ENCODE measurements at places on chromosomes 12 and 14.
A peak's percentile ranks its signal among the peaks of the same experiment; 100 is the strongest.

GRCh38 chr12:29159661-29160060 lies 10.6 kb downstream of the FAR2 start:
- DNase-seq, result no peak

GRCh38 chr12:67740711-67741110 lies 92.2 kb downstream of the DYRK2 start:
- DNase-seq, result no peak

DNA sequence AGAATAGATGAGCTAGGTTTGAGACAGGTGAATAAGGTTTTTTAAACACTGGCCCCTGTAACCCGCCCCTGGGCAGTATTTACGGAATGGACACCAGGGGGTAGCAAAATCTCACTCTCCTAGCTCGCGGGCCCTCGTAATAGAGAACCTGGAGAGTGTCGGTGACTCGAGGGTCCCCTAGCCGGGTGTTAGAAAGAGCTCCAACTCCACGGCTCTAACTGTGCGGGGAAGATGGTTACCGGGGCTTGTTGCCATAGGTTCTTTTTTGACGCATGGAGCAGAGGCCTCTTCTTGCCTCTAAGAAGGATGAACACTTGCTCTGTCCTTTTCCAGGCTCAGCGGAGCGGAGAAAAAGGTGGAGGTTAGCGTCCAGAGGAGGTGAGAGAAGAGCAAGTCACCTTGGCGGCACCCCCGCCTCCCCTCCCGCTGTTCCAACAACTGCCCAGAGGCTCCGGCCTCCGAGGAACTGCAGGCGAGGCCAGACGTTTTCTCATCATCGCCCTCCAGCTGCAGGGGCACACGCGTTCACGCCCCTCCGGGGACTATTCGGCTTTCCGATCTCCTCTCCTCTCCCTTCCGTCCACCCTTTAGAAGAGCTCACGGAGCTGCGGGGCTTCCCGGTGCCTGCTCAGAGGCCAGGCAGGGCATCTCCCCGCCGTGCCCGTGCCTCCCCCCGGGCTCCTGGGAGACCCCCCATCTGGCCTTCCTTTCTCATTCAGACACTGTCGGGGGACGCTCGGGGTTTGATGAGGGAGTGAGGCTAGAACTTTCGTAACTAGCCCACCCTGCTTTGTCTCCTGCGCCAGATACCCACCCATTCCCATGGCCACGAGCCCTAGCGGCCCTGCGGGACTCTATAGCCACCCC lies 1.4 kb upstream of the ARHGEF40 start:
- DNase-seq, result peak; percentile 54

DNA sequence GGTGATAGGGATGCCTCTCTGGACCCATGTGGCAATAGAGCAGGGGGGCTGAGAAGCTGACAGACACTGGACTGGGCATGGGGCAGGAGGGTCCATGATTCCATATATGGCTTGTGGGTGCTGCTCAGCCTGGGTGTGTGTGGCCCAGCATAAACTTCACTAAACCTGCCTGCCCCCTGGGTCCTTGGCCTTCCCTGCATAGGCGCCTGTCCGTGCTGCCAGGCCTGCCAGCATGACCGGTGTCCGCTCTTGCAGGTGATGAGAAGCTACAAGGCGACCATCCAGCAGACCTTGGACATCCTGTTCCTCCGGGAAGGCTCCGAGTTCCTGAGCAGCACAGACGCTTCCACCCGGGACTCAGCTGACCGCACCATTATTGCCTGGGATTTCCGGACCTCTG lies 61.6 kb downstream of the BEGAIN start:
- no peak for DNase-seq

DNA sequence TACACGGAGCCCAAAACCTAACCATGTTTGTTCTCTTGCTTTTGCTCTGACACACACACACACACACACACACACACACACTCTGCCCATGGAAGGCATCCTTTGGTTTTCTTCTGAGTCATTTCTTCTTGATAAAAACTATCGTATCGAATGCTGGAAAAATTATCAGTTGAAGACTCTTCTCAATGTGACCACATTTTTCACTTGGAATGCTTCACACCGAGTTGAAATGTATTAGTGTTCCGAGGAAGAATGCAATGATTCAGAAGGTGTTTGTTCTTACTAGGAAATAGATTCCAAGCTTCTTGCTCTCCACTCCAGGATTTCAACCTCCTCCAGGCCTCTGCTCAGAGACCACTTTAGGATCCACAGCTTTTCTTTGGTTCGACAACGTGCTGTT lies 226.3 kb downstream of the MON2 start:
- DNase-seq, result no peak

- no peak for DNase-seq
Observed at GRCh38 chr12:948238-948637, 1.3 kb downstream of the RAD52 start.

DNA sequence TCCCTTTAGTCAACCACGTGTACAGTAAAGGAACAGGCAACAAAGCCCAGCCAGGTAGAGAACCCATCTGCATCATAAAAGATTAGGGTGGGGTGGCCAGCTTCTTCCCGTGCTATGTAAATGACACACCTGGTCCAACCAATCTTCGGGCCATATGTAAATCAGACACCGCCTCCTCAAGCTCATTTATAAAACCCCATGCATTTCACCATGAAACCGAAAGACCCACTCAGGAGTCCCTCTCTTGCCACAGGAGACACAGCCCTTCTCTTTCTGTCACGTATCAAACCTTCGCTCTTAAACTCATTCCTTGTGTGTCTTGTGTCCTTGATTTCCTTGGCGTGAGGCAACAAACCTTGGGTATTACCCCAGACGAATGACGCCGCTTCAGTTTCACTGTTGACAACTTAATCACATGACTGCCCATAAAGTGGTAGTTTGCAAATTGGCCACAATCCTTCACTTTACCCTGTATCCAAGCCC lies 59.8 kb upstream of the TBPL2 start:
- DNase-seq, result no peak

- no peak for DNase-seq
Observed at GRCh38 chr12:13780453-13780852, 200.9 kb downstream of the GRIN2B start.

DNA sequence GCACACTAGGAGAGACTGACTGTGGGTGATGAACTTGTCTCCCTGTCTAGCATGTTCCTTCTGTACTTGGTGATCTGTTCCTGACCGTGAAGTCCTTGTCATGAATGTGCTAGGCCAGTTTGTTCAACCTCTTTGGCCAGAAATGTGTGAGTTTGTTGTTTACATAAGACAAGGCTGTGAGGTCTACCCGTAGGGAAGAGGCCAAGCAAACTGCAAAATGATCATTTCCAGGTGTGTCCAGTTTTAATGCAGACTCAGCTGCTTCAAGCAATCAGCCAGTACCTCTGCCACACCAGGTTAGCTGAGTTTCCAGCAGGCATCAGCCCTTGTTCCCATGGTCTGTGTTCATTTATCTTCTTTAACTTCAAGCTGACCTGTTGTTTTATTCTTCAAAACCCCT lies 440.2 kb downstream of the FUT8 start:
- DNase-seq, result no peak

DNA sequence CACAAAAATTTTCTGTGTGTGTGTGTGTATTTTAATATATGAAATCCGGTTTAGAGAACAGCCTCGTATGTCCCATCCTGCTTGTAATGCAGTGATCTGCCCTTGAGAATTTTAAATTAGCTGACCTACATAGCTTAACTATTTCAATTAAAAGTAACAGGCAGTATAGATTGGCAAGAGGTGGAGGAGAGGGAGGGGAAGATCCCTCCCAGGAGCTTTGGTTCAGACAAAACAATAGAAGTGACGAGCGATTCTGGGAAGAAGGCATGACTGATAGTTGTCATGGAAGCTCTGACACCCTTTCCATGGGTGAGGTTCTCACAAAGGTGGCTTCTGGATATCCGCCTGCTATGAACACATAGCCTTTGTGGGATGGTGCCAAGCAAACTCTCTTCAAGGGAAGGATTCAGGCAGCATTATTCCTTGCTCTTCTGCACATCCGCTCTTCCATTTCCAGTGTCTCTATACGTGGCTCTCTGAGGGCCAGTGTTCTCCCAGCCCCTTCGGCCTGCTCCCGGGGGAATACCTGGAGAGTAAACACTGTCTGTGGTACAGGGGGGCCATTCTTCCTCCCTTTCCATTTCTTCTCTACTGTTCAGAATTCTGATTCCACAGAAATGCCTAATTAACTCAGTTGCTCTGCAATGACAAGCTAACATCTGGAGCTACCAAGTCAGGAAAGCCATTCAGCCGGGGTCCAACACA lies 182.0 kb downstream of the CACNA1C start:
- no peak for DNase-seq

DNA sequence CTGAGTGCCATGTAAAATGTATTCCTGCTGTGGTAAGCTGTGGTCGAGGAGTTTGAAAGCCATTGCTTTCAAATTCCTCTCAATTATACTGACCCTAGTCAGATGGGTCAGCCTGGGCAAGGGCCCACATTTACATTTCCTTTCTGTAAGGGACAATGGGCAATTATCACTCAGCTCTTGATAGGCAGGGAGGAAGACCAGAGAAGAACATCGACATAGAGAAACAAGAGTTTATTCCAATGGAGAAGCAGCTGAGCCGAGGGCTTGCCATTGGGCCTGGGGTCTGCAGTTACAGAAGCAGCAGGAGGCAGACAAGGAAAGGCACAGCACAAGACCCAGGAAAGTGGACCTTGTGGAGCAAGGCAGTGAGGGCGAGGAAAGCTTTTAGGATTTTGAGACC lies 9.7 kb downstream of the NRIP2 start:
- no peak for DNase-seq

DNA sequence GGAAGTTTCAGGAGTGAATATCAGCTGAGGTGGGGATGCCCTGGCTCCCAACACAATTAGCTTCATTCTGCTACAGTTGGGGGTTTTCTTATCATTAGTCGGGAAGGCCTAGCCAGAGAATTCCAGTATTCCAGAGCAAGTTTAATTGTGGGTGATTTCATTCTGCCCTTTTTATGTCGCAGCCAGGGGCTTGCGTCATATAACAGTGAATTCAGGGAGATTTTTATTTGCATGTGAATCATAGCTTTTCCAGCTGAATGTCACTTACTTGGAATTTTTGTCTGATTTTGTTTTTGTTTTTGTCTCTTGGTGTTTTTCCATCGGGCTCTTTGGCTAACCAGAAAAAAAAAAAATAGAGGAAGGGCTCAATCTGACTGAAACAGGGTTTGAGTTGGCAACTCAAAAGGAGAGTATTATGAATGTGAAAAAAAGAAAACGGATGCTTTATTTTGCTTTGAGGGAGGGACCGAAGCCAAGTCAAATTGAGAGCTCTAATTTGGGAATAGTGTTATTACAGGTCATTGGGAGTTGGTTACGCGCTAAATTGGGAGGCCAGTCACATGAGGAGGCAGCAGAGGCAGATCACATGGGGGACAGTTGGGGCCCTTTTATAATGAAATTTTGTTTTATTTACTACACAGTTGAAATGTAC lies 119.4 kb downstream of the SAMD4A start:
- DNase-seq, result no peak

DNA sequence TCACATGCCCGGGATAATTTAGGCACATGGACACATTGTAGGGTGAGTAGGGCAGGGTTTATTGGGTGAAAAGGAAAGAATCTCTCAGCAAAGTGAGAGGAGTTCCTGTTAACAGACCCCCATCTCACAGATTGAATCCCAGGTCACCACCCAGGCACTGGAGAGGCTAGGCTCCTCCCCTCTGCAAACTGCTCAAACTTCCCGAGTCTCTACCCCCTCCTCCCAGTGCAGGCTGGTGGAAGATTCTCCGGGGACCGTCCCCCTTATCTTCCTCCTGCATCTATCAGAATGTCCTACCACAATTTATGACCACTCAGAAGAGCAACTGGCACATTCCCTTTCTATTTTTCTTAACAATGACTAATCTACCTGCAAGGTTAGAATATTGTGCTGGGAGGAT lies 126.0 kb downstream of the NTF3 start:
- DNase-seq, result no peak

DNA sequence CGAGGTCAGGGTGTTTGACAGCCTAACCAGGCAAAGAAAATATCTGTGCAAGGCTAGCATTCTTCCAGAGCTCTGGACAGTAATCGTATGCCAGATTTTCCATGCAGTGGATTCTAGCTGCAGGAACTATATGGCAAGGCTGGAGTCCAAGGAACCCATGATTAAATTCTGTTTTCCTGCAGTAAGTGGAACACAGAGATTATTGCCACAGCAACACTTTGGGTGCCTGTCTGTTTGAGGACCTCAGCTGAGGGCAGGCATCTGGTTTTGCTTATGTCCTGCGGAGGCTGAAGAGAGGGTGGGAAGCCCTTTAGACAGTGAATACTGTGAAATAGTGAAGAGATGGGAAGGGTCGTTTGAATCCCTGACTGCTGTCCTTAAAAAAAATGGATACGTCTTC lies 104.4 kb downstream of the DAD1 start:
- no peak for DNase-seq

DNA sequence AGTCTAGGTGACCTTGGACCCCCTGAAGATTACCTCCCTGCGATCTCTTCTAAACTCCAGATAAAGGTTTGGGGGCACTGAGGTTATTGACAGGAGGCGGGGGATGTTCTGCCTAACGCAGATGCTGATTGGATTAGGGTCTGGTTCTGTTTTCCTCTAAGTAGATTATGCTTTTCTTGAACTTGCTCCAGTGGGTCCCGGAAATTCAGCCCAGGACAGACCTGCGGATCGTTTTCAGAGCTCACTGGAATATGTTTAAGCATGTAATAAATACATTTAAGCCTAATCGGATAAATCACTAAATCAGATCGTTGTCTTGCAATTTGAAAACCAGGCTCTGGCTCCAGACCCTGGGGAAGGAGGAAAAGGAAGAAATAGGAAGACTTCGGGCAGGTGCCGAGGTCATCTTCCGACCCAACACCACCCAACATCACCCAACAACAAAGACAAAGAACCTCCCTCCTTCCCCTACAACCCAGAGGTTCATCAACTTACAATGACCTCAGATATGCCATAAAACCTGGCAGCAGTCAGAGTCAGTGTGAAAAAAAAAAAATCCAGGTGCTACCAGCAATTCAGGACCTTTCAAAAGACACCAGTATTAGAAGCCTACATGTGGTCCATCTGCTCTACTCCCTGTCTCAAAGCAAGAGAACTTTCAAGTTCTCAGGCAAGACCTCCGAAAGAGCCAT lies 148.4 kb downstream of the KSR2 start:
- no peak for DNase-seq

DNA sequence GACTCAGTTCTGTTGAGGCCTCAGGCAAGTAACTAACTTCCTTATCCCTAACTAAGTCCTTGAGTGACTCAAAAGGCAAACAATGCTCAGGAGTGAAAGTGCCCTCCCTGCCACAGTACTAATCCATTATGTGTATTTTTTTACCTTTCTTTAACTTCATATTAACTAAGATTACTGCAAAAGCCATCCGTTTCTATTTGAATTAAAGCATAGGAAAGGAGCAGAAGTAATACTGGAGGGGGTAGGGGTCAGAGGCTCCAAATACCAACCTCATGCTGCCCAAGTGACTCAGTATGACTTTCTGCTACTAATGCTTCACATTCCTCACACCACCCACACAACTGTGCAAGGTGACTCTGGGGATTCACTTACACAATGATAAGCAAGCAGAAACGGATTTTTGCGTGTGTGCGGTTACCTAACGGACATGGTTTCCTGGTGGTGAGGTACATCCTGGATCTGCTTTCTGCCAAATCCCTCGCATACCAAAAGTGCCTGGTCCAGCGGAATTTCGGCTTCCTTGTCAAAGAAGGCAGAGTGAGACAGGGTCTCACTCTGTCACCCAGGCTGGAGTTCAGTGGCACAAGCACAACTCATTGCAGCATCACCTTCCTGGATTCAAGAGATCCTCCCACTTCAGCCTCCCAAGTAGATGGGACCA lies 25.1 kb downstream of the MOK start:
- DNase-seq, result peak; percentile 35

GRCh38 chr12:51622564-51622963 lies 31.5 kb downstream of the SCN8A start:
- DNase-seq, result no peak

Measured in activated CD4-positive, alpha-beta T cell treated with anti-CD3 and anti-CD28 coated beads for 48 hours (primary cell).